Right atrium auricular region (tissue), 2 donors: ENCODE measurements at places on chromosomes 3 and 15. TPM values are rescaled to one million over a fixed set of nuclear protein-coding genes. Genes with fewer than 3 reads are reported as not detected.

GATA2 gene
- total RNA-seq = 26.1 TPM

CRABP1 gene
- total RNA-seq = not detected

HYAL1 gene
- total RNA-seq = 38.1 TPM

STRIT1 gene
- total RNA-seq = not detected

CDHR4 gene
- not detected for total RNA-seq

PRR20G gene
- total RNA-seq = not detected

RHCG gene
- total RNA-seq = 0.37 TPM

GPR156 gene
- 0.74 TPM for total RNA-seq

CASR gene
- total RNA-seq = not detected

PSTPIP1 gene
- 2.3 TPM for total RNA-seq

UNC13C gene
- 0.31 TPM for total RNA-seq

TCAIM gene
- total RNA-seq = 37.6 TPM

- no peak for DNase-seq
Measured at GRCh38 chr3:185699927-185700326, 113.8 kb downstream of the SENP2 start.

- no peak for DNase-seq
Measured at GRCh38 chr3:4785551-4785950, 193.7 kb upstream of the BHLHE40 start.

DNA sequence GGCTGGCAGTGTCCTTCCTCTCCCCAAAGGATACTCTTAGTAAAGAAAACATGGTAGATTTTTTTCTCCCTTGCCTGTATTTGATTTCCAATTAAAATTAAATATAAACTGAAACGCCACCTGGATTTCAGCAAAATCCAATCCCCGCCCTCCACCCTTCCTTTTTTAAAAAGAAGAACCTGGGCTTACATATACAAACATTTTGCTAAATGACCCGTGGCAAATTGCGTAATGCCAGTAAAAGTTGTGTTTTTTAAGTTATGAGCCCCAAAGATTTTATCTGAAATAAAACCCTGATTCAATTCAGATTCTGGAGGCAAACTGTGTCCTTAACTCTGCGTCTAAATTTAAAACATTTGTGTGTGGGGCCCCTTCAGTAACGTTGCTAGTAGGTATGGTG, 403.0 kb downstream of the FOXP1 start:
- no peak for DNase-seq

GRCh38 chr15:52789601-52790168, 451 bp downstream of the ONECUT1 start:
- no peak for DNase-seq

- DNase-seq = no peak
Measured at GRCh38 chr3:184911570-184911969, 99.6 kb downstream of the VPS8 start.

- no peak for DNase-seq
Measured at GRCh38 chr3:24533561-24534193, 39.0 kb upstream of the THRB start.

DNA sequence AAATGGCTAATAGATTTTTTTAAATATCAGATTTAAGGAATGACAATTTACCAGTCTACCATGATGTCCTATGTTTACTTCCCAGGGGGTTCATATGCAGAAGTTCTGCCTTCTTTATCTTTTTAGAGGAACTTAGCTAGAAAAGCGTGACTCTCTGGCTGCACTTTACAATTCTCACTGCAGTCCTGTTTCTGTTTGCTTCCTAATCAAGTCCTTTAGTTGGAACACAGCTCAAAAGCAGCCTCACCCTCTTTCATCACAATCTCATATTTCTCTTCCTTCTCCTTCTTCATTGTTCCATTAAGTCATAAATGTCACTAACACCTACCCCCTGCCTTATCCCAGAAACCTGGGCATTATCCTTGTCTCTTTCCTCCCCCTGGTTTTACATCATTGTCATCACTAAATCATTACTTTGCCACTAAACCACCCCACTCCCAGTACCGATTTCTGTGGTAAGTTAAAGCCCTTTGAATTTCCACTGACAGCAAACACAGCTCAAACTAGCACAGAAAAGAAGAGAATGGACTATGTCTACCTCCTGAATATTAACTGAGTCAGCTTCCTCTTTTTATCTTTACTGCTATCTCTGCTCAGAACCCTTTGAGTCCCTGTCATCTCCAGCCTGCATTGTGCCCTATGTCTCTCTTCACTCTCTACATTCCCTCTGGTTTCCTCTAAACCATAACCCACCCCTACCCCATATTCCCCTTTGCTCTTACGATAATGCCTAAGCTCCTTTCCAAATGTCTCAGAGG, 13.8 kb upstream of the PPP4R2 start:
- DNase-seq = no peak

- no peak for DNase-seq
Measured at GRCh38 chr3:77707281-77707680, 667.4 kb downstream of the ROBO2 start.

- DNase-seq = no peak
Measured at GRCh38 chr3:40170395-40170794, 139.1 kb upstream of the EIF1B start.

- no peak for DNase-seq
Measured at GRCh38 chr15:97504031-97504792, 456.3 kb upstream of the ARRDC4 start.

- no peak for DNase-seq
Measured at GRCh38 chr15:31352911-31353811, 26.5 kb downstream of the KLF13 start.

GRCh38 chr3:13537909-13538296, 11.0 kb upstream of the FBLN2 start:
- DNase-seq = no peak

- DNase-seq = no peak
Measured at GRCh38 chr3:99602183-99602582, 36.2 kb upstream of the COL8A1 start.

- DNase-seq = no peak
Measured at GRCh38 chr3:157064402-157064801, 95.5 kb downstream of the CCNL1 start.

DNA sequence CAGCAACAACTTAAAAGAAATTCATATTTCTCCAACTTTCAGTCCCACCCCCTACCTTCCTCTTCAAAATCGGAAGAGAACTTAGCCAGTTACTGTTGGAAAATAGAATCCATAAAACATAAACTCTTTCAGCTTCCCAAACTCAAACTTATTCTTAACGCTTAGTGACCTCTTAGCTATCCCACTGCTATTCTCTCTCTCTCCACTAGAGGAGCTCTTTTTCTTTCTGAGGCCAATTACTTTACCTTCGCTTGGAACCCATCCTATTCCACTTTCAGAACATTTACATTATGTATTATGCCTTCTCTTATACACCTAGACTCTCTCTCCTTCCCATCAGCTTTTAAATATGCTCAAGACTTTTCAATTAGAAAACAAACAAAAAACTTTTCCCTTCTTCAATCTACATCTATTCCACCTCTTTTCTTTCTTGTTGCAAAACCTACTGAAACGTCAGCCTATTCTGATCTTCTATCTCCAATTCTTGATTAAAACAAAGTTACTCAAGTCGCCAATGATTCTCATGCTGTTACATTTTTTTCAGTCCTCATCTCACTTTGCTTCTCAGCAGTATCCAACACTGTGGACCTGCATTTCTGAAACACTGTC, 13.4 kb upstream of the GHSR start:
- DNase-seq = no peak

GRCh38 chr3:196835086-196835485, 32.6 kb upstream of the SENP5 start:
- DNase-seq = no peak

GRCh38 chr3:56355570-56356185, 112.6 kb downstream of the ERC2 start:
- no peak for DNase-seq

DNA sequence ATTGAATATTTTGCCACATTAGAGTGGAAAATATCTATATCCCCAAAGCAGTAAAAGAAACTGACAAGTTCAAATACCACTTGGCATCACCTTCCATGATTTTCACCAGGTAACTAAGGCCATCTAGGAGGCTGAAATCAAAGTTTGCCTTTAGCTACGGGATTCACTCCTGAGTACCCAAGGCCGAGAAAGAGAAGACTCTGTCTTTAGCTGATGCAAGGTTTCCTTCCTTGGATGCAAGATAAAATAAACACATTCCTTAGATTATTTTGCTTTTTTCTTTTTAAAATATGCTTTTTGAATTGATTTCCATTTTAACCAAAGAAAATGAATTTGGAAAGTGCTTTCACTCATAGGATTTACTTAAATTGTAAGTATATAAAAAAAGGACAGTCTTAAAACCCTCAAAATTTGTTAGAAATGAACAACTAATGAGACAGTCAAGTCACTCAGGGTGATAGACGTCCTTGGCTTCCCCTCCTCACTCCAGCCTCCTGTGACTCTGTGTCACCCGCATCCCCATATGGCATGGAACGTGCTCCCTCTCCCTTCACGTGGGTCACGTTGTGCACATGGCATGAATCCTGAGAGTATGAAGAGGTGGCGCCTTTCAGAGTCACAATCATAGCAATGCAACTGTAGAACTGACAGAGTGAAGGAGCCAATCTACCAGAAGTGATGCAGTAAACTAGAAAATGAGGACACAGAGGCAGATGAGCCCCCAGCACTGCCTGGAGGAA, 148.4 kb downstream of the RTP4 start:
- DNase-seq = no peak

DNA sequence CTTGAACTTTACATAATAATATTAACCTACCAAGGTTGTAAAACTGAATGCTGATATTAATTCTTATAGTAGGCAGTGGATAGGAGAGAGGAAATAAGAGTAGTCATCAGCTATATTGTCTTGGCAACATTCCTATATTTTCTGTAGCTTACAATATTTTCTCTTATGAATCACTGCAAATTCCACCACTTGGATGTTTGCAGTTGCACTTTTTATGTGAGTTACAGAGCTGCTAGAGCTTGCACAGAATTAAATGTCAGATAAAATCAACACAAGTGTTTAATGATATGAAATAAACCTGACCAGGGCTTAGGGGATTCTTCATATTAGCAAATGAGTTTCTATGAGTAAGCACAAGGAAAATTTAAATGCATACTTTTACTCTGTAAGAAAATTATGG, 1710.1 kb downstream of the SI start:
- no peak for DNase-seq

GRCh38 chr3:169303660-169304059, 359.9 kb downstream of the MECOM start:
- no peak for DNase-seq

DNA sequence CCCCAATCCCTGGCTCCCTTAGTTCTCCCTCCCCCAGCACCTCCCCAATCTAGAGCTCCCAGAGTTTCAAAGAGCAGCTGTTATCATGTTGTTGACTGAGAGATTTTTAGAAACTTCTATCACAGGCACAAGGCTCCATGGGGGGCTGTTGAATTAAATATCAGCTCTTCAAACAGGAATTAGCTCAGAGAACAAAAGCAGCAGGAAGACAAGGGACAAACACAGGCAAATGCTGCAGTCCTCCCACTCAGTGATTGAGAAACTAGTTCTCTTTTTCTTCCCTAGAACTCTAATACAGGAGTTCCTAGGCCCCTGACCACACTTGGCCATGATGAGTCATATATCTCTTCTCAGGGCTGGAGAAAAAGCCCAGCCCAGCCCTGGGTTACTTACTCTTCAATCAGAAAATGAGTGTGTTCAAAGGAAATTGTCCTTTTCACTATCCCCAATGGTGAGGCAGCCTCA, 262.1 kb downstream of the IGSF11 start:
- no peak for DNase-seq

GRCh38 chr3:35965908-35966307, 326.6 kb downstream of the ARPP21 start:
- DNase-seq = no peak

GRCh38 chr3:186255703-186256331, 106.2 kb downstream of the DGKG start:
- DNase-seq = no peak

DNA sequence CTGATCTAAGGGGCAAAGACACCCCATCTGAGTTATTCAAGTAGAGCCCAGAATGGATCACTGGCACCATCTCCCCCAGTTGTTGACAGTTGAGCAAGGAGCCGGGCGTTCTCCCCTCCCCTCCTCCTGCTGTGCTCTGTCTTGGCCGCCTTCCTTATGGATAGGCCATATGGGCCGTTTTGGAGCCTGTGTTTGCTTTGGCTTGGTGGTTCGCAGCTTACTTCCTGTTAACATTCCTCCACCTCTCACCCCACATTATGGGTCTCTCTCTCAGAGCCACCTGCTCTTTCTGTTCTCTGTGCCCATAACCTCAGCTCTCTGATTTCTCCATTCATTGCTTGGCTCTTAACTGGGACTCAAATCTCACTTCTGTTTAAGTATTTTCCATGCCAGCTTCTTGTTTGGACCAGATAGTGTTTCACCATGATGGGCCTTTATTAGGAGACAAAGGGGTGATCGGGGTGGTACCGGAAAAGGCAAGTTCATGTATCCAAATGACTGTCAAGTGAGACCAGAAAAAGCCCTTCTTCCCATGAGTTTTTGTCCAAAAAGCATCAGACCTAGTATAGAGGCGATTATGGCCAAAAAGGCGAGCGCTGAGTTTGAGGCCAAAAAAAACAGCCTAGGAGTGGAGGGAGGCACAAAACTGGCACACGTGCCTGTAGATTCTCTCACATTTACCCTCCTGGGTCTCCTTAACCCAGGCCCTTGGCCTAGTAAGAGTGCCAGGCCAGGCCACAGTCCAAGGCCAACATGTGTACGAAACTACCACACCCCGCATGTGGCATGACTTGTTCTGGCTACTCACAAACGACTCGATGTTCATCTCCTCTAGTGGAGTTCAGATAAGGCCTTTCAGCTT, 62.6 kb downstream of the DUT start:
- no peak for DNase-seq

- no peak for DNase-seq
Measured at GRCh38 chr15:63532307-63532744, 27.9 kb downstream of the USP3 start.
